Posterior vena cava (tissue), 2 donors: ENCODE measurements at places on chromosomes 2 and 18.

- DNase-seq, result peak; percentile 75
Measured at GRCh38 chr2:20224716-20225293, at the start of gene SDC1. SDC1 (minus strand) TSS chr2:20225130; CDS start chr2:20224867, 263 bp downstream.

DNA sequence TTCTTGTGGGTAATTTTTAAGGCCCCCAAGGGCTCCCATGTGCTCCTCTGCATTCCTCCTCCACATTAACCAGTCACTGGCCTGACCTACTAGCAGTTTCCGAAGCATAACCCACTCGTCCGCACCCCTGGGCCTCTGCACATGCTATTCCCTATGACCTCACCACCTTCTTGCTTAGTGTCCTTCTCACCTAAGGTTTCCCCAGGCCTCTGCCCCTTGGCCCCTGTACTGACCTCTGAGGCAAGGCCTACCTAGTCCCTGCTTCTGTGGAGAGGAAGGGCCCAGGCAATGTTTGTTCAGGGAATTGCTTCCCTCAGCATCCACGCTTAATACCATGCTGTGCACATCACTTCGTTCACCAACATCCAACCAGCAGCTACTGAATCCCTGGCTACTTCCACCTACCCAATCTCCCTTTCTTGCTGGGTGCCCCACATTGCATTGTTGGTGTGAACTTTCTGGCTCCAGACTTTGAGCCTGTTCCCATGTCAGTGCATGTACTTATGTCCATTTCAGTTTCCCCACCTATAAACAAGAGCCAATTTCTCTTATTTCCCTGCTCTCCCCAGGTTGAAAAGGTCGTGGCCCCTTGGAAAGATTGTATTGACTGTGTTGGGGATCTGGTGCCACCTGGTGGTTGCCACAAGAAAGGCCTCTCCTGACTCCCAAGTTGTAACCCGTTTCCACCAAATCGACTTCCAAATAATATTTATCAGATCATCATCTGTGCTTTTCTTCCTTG lies 19.2 kb upstream of the TMEM177 start:
- no peak for DNase-seq

GRCh38 chr2:71223767-71224333 lies 3.1 kb downstream of the PAIP2B start:
- DNase-seq, result no peak

GRCh38 chr2:40384714-40385113 lies 67.2 kb downstream of the SLC8A1 start:
- no peak for DNase-seq

- no peak for DNase-seq
Measured at GRCh38 chr2:69770193-69770702, 28.3 kb downstream of the ANXA4 start.
